Activated CD4-positive, alpha-beta T cell treated with anti-CD3 and anti-CD28 coated beads for 36 hours (primary cell): ENCODE measurements at places on chromosomes 4 and X. TPM values are rescaled to one million over a fixed set of nuclear protein-coding genes. Genes with fewer than 3 reads are reported as not detected.

GRCh38 chr4:34202154-34202553 is 2042.2 kb downstream of the ARAP2 start:
- H3K27me3 ChIP-seq: no peaks in the 10 kb centered on the region
- H3K27ac ChIP-seq: no peak overlapping the region
- DNase-seq: no peak

- H3K4me1 ChIP-seq: no peaks in the 10 kb centered on the region
- no peaks in the 10 kb centered on the region for H3K36me3 ChIP-seq
- H3K27ac ChIP-seq: no peak overlapping the region
Measured at GRCh38 chrX:4787971-4788370, 1074.5 kb upstream of the PRKX start.

DNA sequence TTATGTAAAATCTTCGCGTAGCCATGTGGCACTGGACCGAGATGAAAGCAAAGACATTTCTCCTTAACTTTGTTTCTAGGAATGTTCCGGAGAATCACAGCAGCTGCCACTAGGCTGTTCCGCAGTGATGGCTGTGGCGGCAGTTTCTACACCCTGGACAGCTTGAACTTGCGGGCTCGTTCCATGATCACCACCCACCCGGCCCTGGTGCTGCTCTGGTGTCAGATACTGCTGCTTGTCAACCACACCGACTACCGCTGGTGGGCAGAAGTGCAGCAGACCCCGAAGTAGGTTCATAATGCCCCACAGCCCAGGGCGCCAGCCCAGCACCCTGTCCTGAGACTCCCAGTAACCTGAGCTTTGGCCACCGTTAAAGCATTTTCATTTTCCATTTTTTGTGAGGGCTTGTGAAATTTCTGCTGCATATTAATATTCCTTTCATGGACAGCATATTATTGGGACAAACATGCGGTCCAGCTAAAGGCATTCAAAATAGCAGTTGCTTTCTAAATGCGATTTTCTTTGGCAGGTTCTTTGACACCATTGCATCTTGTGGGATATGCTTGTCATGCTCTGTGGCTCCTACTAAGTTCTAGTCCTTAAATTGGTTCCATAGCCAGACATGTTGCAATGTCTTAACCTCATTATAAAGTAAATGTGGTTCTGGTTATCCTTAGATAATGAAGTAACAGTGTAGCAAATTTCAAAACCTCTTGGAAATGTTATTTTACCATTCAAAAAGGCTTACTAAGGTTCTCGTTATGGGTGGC is 49.1 kb upstream of the MSANTD1 start:
- H3K4me3 ChIP-seq: no peak overlapping the region
- peaks cover 35% of the 10 kb centered on the region for H3K36me3 ChIP-seq

- no peaks in the 10 kb centered on the region for H3K36me3 ChIP-seq
- no peak overlapping the region for H3K4me3 ChIP-seq
- no peaks in the 10 kb centered on the region for H3K4me1 ChIP-seq
- no peak for DNase-seq
- H3K27me3 ChIP-seq: peaks cover 6% of the 10 kb centered on the region
Measured at GRCh38 chr4:76823495-76823894, 74.4 kb downstream of the SOWAHB start.

DNA sequence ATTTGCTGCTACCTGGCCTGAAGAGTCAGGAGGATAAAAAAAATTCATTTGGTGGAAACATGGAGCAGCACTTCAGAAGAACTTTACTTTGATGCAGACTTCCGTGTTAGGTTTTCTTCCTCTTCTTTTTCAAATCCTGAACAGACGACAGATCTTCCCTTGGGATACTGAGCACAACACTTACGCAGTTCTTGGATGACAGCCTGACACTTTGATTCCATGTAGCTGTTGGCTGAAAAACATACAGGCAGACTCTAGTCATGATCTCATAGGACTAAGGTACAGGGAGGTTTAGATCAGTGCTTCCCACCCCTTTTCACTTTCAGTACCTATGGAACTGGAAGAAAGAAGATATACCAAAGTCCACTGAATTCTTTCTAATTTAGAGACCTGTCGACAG is 9.2 kb downstream of the CMC4 start:
- H3K36me3 ChIP-seq: peaks cover 4% of the 10 kb centered on the region
- peaks cover 19% of the 10 kb centered on the region for H3K4me1 ChIP-seq
- H3K27me3 ChIP-seq: no peaks in the 10 kb centered on the region
- no peak for DNase-seq

- no peak overlapping the region for H3K4me3 ChIP-seq
- H3K27me3 ChIP-seq: peaks cover 54% of the 10 kb centered on the region
- no peaks in the 10 kb centered on the region for H3K36me3 ChIP-seq
- DNase-seq: no peak
- H3K4me1 ChIP-seq: peaks cover 4% of the 10 kb centered on the region
Measured at GRCh38 chr4:168634276-168634802, 137.5 kb downstream of the PALLD start.

The GAGE1 gene
- not detected for total RNA-seq
